Activated CD4-positive, alpha-beta T cell treated with anti-CD3 and anti-CD28 coated beads, Interleukin-10, Interleukin-2, amounts not matched to agents 100 ng/mL and 50 ng/mL, durations not matched to agents 16 hours and 8 hours (primary cell): ENCODE measurements at places on chromosomes 6 and 20.

- DNase-seq: no peak
These were observed 209.2 kb downstream of the ANKRD60 start for GRCh38 chr20:58019027-58019849.

DNA sequence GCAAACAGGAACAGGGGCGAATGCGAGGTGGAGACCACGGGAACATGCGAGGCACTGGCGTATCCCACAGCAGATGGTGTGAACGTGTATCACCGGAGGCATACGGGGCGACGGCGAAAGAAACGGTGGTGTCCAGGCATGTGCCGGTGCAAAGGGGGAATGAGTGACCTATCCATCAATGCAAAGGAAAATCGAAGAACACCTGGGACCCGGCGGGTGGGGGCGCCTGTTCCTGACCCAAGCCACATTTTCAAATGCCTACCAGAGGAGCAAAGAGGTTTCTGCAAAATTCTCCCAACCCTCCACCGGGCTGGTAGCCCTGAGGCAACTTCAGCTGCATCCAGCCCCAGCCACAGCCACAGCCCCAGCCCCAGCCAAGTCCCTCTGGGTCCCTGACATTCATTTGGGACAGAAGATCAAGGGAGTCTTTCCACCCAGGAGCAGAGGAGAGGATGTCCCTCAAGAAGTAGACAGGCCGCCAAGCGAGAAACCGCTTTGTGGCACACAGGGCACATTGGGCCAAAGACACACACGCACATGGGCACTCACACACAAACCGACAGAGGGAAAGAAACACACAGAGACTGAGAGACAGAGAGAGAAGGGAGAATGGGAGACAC is 164.0 kb upstream of the ZNF337 start:
- DNase-seq: no peak

DNA sequence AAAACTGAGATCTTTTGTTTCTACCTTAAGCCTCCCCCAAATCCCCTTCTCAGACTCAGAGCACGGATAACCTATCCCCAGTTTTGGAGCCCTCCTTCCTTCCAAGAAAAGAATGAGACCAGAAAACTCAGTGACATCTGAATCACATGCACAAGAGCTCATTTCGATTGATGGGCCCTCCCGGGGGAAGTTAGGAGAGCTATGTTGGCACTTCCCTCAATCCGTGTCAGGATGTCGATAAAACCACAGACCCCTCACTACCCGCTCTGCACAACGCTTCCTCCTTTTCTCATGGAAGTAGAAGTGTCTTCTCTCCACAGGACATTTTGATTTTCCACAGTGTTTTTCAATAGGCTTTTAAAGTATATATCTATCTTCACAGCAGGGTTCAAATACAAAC is 332.4 kb downstream of the HACE1 start:
- DNase-seq: no peak

- DNase-seq: peak; percentile 61
These were observed 6.3 kb downstream of the ZMYND8 start for GRCh38 chr20:47350181-47350550.

- no peak for DNase-seq
These were observed 814 bp upstream of the ADNP start for GRCh38 chr20:50932016-50932485.

- no peak for DNase-seq
These were observed 130.4 kb upstream of the SMLR1 start for GRCh38 chr6:130696806-130697205.

DNA sequence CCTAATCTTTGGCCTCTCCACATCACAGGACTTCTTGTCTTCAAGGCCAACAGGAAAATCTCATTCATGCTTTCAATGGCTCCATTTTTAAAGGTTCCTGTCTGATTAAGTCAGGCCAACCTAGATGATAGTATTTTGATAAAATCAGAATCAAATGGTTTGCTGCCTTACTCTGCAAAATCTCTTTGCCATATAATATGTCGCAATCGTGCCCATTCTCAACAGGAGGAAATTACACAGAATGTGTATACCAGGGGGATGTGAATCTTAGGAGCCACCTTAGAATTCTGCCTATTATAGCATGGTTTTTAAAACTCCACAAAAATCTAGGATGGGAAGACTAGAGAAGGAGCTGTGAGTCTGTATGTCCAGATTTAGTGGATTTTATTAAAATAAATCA is 612.9 kb upstream of the MAN1A1 start:
- DNase-seq: no peak

DNA sequence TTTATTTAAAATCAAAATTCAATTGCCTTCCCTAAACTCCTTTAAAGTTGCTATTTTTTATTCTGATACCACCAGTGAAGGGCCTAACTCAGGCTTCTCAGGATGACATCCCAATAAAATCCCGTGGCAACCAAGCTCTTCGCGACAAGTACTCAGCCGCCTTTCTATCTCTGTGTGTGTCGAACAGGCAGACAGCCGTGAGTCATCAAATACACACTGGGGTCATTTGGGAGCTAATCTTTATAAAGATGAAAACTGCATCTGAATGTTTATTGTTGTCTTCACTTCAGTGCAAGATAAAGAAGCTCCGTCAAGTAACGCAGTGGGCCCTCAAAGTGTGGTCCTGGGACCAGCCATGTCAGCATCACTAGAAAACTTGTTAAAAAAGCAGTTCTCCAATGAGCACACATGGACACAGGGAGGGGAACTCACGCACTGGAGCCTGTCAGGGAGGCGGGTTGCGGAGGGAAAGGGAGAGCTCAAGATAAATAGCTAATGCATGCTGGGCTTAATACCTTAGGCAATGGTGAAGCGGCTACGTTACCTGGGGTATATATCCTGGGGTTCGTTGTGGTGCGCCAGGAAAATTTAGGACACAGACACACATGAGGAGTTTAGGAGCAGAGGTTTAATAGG is 119.3 kb downstream of the RNF144B start:
- no peak for DNase-seq

DNA sequence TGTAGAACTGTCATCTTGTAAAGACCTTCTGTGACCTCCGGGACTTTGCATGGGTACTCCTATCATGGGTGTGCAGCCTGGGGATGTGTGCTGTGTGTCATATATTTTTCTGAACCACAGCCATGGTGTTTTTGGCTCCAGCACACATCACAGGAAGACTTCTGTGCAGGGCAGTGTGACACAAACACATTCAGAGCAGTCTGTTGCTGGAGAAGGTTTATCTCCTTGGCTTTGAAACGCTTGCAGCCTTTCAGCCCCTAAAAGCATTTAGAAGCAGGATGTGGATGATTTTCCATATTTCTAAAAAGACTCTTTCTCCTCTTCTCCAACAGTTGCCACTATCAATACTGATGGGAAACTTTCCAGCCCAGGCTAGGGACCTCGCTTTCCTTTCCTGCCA is 221.6 kb upstream of the FOXA2 start:
- no peak for DNase-seq

DNA sequence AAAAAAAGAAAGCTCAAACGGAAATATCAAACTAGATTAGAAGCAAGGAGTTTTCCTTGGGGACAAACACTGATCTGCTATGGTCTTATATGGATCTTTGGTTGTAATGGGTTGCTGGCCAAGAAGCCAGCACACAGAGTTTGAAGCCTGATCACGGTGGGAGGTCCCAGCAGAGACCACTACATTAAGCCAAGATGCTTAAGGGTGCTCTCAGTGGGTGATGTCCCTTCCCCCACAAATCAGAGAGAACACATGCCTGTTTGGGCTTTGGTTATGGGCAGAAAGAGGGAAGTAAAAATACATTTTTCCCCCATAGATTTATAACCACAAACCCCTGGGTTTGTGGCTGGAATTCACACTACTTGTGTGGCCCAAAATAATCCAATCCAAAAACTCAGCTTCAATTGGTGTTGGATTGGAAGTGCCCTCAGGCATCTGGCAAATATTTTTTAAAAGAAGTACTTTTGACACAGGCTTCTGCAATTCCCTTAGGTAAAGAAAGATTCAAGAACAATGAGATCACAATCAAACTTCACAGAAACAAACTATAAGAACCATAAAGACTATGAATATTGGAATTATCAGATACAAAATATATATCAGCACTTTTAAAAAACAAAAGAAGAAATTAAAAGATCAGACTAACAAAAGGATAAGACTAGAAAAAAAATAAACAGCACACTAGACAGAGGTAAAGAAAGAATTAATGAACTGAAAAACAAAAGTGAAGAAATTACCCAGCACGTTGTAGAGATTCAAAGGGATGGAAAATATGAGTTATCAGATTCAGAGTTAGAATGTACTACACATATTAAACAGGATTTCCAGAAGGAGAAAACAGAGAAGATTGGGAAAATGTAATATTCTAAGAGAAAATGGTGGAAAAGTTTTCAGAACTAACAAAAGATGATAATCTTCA is 44.7 kb downstream of the ESF1 start:
- DNase-seq: no peak

DNA sequence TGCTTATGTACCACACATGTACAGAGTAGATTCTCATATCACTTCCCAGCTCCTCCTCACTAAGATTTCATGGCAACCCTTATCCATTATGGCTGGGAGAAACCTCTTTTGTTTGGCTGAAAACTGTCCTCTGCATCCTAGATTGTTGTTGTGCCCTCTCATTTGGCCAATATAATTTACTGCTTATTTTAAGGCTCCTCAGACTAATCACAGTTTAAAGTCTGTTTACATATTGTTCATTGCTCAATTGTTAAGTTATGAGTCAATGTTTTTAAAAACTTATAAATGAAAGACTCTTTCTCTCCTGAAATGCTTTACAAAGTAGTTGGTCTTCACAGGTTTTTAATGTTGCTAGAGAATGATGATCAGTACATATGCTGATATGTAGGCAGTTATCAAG is 57.3 kb downstream of the FAM83B start:
- DNase-seq: no peak

GRCh38 chr6:150451807-150452427 is 83.1 kb downstream of the IYD start:
- no peak for DNase-seq

DNA sequence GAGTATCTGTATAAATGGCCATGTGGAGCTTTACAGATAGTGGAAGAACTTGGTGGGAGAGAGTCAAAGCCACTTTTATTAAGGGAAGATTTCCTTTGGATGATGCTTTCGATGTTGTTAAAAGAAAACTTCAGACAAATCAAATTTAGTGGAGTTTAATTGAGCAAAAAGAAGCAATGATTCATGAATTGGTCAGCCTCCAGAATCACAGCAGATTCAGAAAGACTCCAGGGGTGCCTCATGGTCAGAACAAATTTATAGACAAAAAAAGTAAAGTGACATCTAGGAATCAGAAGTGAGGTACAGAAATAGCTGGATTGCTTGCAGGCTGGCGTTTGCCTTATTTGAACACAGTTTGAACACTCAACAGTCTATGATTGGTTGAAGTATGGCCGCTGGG is 5.3 kb upstream of the CGA start:
- DNase-seq: no peak

GRCh38 chr6:158649289-158650143 is at the start of gene SYTL3:
SYTL3 (plus strand) TSS chr6:158650054; CDS start chr6:158663269, 13,215 bp downstream.
- DNase-seq: peak; percentile 94

- no peak for DNase-seq
These were observed 101.0 kb upstream of the DTNBP1 start for GRCh38 chr6:15763837-15764236.

DNA sequence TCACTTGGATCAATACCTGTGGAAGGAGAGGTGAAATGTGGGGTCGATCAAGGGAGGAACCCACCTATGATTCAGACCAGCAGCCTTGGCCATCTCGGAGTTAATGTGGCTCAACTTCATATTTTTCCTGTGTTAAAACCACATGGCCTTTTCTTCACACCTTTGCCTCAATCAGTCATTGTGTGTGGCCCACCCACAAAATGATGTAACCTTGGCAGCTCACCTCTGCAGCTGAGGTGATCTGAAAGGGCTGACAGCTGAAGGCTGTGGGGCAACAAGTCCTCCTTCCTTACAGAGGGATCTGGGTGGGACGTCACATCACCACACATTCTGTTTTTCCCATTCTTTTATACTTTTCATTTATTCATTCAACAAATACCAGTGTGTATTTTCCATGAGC is 357.1 kb upstream of the HSF2 start:
- no peak for DNase-seq

DNA sequence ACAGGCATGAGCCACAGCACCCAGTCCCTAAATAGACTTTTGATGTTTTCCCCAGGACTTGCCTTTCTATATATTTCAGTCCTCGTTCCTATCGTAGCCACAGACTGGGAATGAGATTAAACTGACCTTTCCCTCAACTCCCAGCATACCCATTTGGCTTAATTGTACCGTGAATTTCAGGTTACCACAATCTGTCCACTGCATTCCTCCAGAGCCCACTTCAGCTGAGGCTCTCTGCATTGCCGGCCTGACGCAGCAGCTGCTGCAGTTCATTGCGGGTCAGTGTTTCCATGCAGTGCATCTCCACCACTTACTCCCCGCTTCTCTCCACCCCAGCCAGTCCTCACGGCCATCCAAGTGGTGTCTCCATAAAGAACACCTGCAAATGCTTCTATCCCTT is 103.1 kb upstream of the RIN2 start:
- no peak for DNase-seq

GRCh38 chr6:77633993-77634715 is 18.7 kb upstream of the MEI4 start:
- no peak for DNase-seq

GRCh38 chr6:70124882-70125545 is 177.9 kb downstream of the COL9A1 start:
- DNase-seq: no peak

DNA sequence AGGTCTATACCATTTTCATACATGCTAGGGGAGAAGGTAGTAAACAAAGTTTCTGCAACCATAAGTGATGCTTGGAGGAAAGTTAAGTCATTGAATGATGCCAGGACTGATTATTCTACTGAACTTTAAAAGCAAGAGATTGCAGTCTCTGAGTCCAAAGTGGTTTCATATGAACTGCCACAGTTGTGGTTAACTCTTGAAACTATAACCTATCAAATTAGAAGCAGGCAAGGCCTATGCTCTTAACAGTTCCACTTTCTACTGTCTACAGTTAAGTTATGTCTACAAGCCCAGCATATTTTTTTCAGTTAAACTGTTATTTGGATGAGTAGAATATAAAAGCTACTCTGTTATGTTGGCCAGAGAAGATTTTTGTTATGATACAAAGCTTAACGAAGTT is 326.5 kb upstream of the RUNX2 start:
- peak; percentile 78 for DNase-seq

- no peak for DNase-seq
These were observed 74.6 kb upstream of the RREB1 start for GRCh38 chr6:7033202-7033601.

DNA sequence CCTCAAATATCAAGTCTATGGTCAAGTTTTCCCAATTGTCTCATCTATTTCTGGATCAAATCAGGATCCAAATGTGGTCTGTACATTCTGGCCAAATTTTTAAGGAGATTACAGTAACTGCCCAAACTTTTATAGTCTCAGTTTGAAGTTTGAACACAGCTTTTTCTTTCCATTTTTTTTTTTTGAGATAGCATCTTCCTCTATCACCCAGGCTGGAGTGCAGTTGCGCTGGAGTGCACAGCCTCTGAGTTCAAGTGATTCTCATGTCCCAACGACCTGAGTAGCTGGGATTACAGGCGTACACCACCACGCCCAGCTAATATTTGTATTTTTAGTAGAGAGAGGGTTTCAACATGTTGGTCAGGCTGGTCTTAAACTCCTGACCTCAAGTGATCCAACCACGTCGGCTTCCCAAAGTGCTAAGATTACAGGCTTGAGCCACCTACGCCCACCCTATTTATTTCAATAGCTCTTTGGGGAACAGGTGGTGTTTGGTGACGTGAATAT is 84.9 kb upstream of the CARMIL1 start:
- no peak for DNase-seq
